ENCODE measurements at places on chromosomes 1 and 21.

GRCh38 chr1:12594966-12595756 is 22.8 kb downstream of the DHRS3 start:
- DNase-seq, result no peak

GRCh38 chr1:118147522-118147921 is 37.5 kb downstream of the SPAG17 start:
- no peak for DNase-seq

- DNase-seq, result no peak
These were observed 9.1 kb upstream of the IRF2BP2 start for GRCh38 chr1:234619071-234619480.

- DNase-seq, result no peak
These were observed 102.4 kb upstream of the ETV3 start for GRCh38 chr1:157240495-157241184.

GRCh38 chr1:196309386-196309785 is 298.9 kb downstream of the KCNT2 start:
- no peak for DNase-seq

- DNase-seq, result no peak
These were observed 9.8 kb downstream of the RGS18 start for GRCh38 chr1:192167911-192168700.

GRCh38 chr1:234666761-234667160 is 56.8 kb upstream of the IRF2BP2 start:
- no peak for DNase-seq

- DNase-seq, result no peak
These were observed 284.0 kb downstream of the DNM3 start for GRCh38 chr1:172125250-172125649.

- DNase-seq, result peak; percentile 70
These were observed 1.7 kb upstream of the ADAR start for GRCh38 chr1:154609398-154610380.

GRCh38 chr1:87853576-87854351 is 525.1 kb downstream of the LMO4 start:
- no peak for DNase-seq

DNA sequence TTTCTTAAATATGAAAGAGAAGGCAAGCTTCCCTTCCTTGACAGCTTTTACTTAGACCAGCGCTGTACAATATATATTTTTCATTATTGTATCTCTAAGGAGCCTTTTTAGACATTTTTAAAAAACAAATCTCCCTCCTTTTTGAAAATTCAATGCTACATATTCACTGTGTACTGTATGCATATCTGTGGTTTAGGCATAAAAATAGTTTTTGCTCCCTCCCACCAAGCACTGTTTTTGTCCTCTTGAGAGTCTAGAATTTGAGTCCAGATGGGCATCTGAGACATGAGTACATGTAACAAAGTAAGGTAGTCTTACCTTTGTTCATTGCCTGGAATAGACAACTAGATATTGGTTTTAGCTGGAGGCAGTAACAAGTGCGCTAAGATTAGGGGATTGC is 488.5 kb upstream of the RUNX1 start:
- DNase-seq, result no peak

DNA sequence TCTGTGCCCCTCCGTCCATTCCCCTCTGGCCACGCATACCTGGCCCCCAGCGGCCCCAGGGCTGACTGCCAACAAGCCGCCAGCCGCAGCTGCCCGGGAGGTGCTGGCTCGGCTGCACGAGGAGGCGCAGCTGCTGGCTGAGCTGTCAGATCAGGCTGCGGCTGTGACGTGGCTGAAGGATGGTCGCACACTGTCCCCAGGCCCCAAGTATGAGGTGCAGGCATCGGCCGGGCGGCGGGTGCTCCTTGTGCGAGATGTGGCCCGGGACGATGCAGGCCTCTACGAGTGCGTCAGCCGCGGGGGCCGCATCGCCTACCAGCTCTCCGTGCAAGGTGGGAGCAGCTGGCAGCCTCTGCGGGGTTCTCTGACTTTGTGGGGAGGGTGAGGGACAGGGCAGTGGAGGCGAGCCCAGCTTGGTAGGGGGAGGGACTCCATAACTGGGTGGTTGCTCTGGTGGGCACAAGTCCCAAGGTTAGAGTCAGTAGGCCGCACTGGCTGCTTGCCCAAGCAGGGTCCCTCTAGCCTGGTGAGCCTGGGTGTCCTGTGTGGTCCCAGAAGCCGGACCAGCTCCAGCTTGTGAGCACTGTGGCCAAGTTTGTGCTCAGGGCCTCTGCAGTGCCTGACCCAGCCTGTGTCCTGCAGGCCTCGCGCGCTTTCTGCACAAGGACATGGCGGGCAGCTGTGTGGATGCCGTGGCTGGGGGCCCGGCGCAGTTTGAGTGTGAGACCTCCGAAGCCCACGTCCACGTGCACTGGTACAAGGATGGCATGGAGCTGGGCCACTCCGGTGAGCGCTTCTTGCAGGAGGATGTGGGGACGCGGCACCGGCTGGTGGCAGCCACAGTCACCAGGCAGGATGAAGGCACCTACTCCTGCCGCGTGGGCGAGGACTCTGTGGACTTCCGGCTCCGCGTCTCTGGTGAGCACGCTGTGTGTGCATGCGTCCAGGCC is 8.8 kb downstream of the OBSCN start:
- DNase-seq, result no peak

GRCh38 chr1:109995536-109995935 is 11.0 kb downstream of the AHCYL1 start:
- no peak for DNase-seq

DNA sequence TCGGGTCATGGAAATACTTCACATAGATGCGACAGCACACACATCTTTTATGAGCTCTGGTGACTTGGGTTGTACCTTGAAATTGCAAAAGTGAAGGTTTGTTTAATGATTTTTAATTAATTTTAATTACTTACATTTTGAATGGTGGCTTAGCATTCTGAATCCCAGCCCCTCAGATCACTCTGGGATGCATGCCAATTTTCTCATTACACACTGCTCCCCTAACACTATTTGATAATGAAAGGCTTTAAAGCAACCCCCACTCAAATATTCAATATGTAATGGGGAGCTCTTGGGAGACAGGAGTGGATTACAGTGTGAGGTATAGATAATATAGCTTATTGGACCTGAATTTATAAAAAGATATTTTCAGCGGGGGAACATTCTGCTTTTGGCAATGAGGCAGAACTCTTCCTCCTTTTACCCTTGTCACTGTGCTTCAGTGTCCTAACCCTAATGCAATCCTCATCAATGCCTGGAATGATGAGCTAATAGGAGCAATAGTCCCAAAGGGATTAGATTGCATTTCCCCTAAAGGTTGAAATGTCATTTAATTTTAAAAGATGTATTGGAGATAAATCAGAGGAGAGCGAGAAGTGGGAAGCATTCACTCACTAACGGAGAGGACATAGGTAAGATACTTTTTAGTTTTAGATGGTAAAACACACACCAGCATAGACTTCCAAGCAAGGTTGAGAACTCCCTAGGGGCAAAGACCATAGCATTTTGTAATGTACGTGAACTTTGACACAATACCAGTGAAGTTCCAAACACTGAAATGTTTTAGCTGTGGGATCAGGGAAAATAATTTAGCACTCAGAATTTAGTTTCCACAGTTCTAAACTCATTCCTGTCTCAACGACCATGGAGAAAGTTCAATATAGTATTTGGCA is 384.1 kb upstream of the PLXNA2 start:
- DNase-seq, result no peak

- no peak for DNase-seq
These were observed 61.2 kb downstream of the WNT9A start for GRCh38 chr1:227886503-227886961.

GRCh38 chr1:21586846-21587601 is 77.8 kb downstream of the ALPL start:
- no peak for DNase-seq

- no peak for DNase-seq
These were observed 152.1 kb downstream of the ASTN1 start for GRCh38 chr1:177012342-177012925.

DNA sequence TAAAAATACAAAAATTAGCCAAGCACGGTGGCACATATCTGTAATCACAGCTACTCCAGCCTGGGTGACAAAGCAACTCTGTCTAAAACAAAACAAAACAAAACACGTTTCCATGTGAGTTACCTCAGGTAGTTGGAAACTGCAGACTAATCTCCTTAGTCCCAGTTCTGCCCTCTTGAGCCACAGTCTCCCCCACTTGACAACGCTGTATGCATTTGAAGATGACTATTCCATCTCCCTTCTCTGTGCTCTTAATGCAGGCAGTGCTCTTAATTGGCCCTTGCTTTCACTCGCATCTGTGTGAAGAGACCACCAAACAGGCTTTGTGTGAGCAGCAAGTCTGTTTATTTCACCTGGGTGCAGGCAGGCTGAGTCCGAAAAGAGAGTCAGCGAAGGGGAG is 19.6 kb upstream of the DHCR24 start:
- no peak for DNase-seq

DNA sequence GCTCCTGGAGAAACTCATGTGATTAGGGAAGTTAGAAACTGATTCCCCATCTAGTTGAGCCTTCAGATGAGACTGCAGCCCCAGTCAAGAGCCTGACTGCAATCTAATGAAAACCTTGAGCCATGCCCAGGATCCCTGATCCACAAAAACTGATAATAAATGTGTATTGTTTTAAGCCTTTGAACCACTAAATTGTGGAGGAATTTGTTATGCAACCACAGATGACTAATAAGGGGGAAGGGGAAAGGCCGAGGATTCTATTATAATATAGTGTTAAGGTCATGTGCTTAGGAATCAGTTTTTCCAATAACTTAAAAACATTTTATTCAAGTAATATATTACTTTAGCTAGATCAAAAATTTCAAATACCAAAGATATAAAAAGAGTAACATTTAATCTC is 52.8 kb upstream of the USP25 start:
- DNase-seq, result no peak

DNA sequence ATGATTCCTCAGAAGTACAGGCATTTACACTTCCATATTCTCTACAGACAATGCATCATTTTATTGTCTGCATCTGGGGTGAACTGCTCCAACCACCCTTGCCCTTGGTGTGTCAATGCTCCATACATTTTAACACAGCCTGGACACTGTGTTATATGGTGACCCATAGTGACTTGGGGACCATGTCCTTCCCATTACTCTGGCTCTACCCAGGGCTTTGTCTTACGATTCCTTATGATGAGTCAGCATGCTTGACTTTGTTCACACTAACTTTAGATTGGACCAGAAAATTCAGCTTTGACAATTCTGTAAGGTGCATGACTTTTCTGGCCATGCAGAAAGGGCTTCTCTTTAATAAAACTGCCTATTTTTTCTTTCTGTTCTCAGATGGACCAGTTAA is 6.8 kb upstream of the OVAAL start:
- DNase-seq, result no peak

DNA sequence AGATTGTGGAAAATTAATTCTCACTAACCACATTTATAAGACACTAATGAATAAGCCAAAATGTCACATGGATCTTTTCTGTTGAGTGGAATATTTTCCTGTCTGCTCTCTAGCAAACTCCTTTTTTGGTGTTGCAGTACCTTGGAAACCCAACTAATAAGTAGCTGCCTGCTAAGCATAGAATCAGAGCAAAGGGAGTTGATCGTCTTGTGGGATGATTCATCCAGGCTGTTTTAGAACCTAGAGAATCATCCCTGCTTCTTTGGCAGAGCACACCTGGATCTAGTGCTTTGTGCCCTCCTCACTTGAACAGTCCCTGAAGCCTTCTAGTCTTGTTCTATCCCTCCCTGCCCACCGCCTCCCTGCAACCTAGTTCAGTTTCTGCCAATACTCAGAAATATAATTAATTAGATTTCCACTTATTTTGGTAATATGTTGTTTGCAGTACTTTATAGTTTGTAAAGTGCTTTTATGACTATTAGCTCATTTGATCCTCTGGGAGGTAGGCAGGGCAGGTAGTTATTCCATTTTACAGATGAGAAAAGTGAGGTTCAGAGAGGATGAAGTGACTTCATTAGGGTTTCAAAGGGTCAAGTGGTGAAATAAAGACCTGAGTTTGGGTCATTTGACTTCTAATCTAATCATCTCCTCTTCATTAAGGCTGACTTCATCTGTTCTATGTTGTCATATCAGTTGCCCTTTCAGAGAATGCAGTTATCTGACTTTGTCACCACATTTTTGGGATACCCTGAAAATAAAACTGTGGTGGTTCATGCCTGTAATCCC is 2.5 kb downstream of the AGO4 start:
- DNase-seq, result no peak
